SW 1271 (cell line): ENCODE measurements at places on chromosomes 7 and 10.

- peak; percentile 6 for DNase-seq
Measured at GRCh38 chr7:39621784-39622411, 1.5 kb upstream of the RALA start.

DNA sequence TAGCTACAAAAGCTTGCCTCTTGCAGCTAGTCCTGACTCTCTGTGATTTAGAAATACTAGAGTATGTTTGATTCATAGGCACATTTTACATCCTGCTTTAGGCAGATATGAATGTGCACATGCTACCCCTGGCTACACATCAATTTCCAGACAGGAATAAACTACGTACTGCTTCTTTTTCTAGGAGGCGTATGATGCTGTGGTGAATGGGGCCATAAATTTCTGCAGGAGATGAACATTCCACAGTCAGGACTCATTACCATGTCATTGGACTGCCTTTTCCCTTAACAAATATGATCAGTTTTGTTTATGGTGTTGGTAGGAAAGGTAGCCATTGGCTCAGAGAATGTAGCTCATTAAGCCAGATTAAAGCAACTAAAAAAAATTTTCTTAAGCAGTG, 50.1 kb upstream of the IFRD1 start:
- DNase-seq: no peak

- DNase-seq: no peak
Measured at GRCh38 chr10:31393844-31394243, 74.8 kb downstream of the ZEB1 start.

- no peak for DNase-seq
Measured at GRCh38 chr10:23975431-23975830, 233.5 kb upstream of the KIAA1217 start.

DNA sequence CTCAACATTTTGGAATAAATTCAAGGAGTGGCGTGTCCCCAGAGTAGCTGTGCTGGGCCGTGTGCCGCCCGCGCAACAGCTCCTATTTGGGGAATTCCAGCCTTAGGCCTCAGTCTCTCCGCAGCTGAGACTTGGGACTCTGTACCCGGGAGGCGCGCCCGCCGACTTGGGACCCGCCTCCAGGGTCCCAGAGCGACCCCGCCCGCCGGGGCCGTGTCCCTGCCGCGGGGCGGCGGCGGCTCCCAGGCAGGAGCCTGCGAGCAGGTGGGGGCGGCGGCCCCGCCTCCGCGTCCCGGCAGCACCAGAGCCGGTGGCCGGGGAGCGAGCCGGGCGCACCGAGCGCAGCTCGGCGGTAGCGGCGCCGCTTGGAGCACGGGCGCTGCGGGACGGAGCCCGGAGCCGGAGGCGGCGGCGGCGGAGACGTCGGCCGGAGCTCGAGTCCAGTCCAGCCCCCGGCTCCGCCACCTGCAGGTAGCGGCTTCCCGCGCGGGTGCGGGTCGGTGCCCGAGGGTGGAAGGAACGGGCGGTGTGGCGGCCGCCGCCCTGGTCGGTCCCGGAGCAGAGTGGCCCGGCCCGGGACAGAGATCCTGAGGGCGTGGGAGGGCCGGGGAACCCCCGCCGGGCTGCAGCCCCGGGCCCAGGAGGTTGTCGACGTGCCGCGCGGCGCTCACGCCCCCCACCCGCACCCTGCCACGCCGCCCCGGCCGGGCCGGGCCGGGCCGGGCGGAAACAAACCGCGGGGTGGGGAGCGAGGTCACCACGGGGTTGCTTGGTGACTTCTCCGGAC, at the start of gene WIPF3:
Gene WIPF3 (plus strand): TSS at position 301 of the 787 bp plus-strand sequence. CDS start 28,217 bp downstream, outside the sequence.
- DNase-seq: no peak

- no peak for DNase-seq
Measured at GRCh38 chr10:47109906-47110305, 190.1 kb upstream of the GDF10 start.

DNA sequence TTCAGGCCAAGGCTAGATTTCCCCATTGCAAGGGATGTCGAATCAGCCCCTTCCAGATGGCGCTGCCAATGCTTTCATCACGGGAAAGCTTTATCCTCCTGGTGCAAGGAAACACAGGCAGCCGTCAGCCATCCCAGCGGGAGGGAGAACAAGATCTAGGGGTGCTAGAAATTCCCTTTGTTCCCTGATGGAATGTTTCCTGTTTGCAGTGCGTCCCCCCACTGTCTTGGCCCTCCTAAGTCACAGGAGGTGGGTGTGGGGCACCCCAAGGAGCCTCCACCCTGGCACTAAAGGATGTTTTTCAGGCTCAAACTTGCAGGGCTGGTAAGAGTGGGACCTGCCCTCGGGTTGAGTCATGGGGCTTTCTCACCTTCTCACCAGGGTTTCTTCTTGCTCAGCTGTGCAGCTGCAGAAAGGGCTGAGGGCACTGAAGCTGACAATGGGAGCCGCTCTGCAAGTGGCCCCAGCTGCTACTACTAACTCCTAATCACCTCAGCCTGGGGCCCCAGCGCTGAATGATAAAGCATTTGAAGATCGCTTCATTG, 103.6 kb downstream of the PRPF18 start:
- DNase-seq: no peak

DNA sequence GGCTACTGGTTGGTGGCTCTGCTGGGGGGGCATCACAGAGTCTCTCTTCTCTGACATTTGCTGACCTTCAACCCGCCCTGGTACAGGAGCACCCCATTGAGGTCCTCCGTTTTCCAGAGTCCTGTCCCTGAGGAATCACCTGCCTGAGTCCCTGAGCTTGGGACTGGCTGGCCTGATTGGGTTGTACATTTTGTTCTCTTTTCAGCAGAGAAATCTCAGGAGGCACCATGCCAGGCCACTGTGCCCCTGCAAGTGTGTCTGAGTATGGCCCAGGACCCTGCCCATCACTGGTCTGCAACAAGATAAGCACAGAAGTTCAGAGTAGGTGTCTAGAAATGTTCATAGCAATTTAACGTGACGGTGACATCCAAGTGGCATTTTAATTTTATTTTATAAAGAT, 131.2 kb downstream of the CUX1 start:
- DNase-seq: no peak

DNA sequence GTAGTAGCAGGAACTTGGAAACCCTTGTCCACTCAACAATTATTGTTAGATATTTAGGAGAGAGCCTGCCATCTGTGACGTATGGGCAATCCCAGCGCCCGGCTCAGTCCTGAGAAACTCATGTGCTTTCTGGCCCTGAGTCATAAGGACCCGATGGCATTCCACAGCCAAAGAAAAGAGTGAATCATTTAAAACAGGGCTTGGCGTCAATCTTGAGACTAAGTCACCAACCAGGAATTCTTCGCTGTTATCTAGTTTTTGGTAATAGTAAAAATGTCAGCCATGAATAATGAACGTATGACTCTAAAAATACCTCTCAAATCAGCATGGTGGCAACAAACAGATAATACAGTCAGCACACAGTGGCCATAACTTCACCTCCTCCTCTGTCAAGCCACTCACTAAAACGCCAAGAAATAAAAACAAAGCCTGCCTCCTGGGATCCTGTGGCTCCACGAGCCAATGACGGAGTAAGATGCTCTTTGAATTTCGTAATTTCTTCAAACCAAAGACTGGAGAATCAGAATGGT, 140.8 kb downstream of the ADAM12 start:
- DNase-seq: peak; percentile 73

DNA sequence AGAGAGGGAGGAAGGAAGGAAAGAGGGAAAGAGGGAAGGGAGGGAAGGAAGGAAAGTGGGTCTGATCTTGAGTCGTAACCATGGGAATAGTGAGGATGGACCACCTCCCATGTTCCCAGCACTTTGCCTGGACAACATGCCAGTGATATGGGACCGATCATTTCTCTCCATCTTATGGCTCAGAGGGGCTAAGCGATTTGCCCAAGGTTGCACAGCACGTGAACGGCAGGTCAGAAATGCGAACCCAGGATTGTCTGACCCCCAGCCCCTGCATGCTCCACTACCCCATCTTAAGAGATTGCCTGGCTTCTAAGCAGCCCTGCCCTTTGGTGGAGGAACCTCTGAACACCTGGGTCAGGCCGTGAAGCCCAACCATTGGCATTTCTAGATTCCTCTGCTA, 109.0 kb upstream of the CARD11 start:
- no peak for DNase-seq

DNA sequence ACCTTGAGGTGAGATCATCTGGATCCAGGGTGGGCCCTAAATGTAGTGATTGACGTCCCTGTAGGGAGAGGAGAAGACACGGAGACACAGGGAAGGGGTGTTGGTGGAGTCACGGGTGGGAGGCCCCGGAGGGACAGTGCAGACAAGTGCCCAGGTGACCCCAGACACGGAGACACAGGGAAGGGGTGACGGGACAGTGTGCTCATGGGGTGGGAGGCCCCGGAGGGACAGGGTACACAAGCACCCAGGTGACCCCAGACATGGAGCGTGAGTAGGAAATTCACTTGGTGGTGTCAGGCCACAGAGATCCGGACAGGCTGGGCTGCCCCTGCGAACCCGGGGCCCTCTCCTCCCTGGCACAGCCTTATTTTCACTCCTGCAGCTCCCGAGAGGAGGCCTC, 176.9 kb downstream of the PTPRN2 start:
- no peak for DNase-seq
